ENCODE measurements at places on chromosomes 2 and 18.

DNA sequence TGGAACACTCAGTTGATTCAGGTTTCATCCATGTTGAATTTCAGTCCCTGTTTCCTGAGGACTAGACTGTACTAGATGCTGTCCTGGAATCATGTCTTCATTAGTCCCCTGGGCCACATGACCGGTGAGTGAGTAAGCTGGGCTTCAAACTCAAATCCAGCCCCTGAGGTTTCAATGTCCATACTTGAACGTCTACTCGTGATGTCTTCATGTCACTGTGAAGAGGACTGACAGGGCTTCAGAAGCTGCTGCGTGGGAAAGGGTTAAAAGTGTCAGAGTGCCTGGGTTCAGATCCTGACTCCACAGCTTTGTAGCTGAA lies 101.2 kb downstream of the CDK15 start:
- no peak for DNase-seq

DNA sequence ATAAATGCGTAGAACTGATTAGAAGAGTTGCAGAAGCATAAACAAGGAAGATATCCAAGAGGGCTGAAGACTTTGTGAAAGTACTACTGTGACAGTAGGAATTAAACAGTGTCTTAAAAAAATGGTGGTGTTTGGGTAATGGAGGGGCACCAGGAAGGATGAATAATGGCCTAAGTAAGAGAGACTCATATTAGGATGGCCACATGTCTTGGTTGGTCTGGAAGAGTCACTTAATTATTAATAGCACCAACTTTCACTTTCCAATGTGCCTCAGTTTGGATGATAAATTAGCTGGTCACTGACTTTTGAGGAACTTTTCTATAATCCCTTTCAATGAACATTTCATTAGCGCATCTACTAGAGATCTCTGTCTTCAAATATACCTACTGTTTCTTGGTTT lies 372.2 kb downstream of the NYAP2 start:
- DNase-seq = no peak

- DNase-seq = no peak
Measured at GRCh38 chr2:140154706-140155105, 1374.5 kb upstream of the NXPH2 start.

GRCh38 chr2:173891315-173892037 lies 73.7 kb downstream of the SP3 start:
- DNase-seq = no peak

DNA sequence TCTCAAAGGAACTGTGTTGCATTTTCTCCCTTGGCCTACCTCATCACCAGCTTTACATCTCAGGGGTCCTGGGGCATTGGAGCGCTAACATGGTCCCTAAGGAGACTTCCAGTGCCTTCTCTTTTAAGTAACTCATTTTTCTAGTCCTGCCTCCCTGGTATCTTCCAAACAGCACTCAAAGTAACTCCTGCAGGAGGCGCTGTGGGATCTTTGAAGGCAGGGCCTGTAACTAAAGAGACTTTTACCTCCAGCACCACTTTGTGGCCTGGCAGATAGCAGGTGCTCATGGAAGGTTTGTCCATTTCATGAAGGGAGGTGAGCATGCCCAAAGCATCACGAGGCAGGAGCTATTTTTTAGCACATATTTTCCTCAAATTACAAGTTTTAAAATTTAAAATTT lies 411.0 kb upstream of the GYPC start:
- no peak for DNase-seq

- no peak for DNase-seq
Measured at GRCh38 chr2:8457699-8458502, 224.0 kb upstream of the ID2 start.

DNA sequence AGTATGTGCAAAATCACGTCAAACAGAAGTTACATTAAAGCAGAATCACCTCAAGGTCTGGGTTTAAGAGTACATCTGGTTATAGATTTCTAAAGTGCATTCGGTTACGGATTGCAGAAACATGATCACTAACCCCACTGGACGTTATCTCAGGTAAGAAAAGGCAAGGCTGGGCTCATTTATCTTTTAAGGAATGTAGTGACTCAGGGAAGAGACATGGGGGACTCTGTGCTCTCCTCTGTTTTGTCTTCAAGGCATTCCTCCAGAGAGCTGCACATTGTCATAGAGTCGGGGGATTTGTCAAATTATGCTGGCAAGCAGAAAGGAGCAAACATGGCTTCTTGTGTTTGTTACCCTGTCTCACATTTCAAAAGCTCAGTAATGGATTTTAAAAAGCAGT lies 14.3 kb downstream of the WDSUB1 start:
- no peak for DNase-seq

- no peak for DNase-seq
Measured at GRCh38 chr18:11991021-11991795, 9.9 kb downstream of the IMPA2 start.

- DNase-seq = no peak
Measured at GRCh38 chr18:6778459-6779247, 49.1 kb downstream of the ARHGAP28 start.

DNA sequence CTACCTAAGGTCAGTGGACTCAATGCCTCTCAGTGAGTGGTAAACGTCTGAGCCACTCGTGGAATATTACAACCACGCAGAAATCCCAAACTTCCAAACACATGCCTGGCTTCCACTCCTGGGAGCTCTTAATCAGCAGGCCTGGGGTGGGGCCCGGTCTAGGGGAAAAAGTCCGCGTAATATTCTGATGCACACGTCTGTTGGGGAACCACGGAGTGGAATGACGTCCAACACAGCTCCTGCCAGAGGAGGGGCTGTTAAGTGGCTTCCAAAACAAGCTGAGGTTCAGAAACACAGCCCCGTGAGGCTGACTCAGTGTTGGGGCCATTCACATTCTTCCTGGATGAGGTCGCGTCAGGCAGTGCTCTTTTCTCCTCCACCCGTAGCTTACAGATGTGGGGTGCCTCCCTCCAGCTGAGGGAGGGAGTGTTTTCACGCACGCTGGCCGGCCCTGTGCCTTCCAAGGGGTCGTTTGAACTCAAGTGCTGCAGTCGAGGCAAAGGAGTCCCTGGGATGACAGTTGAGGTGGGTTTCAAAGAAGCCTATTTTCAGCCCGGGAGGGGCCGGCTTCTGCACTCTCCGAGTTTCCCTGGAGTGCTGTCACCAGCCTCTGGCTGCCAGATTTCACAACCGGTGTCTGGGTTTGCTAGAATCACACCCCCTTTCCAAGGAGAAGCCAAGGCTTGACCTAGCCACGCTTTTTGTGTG lies 73.1 kb downstream of the ACKR3 start:
- no peak for DNase-seq

GRCh38 chr2:6826081-6826913 lies 39.4 kb downstream of the CMPK2 start:
- no peak for DNase-seq

GRCh38 chr2:42928161-42928691 lies 135.8 kb upstream of the HAAO start:
- no peak for DNase-seq

GRCh38 chr2:223597076-223597475 lies 5.1 kb downstream of the SCG2 start:
- DNase-seq = no peak

- no peak for DNase-seq
Measured at GRCh38 chr2:144126302-144126701, 393.6 kb downstream of the ZEB2 start.

GRCh38 chr2:48529676-48530032 lies 300 bp upstream of the STON1 start:
- no peak for DNase-seq

GRCh38 chr2:197292619-197293018 lies 18.0 kb downstream of the ANKRD44 start:
- DNase-seq = no peak

GRCh38 chr2:168212866-168213265 lies 34.5 kb downstream of the STK39 start:
- no peak for DNase-seq

DNA sequence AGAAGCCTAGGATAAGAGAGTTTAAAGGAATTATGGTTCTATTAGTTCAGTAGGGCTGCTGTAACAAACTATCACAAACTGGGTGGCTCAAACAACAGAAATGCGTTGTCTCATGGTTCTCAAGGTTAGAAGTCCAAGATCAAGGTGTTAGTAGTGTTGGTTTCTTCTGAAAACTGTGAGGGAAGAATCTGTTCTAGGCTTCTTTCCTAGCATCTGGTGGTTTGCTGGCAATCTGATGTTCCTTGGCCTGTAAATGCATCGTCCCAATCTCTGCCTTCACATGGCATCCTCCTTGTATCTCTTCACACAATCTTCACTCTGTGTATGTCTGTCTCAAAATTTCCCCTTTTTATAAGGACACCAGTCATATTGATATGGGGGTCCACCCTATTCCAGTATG lies 76.3 kb downstream of the MDH1 start:
- no peak for DNase-seq

- DNase-seq = peak; percentile 77
Measured at GRCh38 chr2:41966431-41966893, 81.4 kb upstream of the PKDCC start.
